ENCODE measurements at places on chromosomes 7 and 10. TPM values are rescaled to one million over a fixed set of nuclear protein-coding genes. Genes with fewer than 3 reads are reported as not detected.

GRCh38 chr7:42070068-42070467 lies 166.9 kb downstream of the GLI3 start:
- DNase-seq, result no peak

Gene SEMA4G
- total RNA-seq, result 1.6 TPM

GRCh38 chr10:100204370-100204769 lies 18.5 kb upstream of the ERLIN1 start:
- DNase-seq, result no peak

GRCh38 chr10:123559823-123560092 lies 106.4 kb upstream of the GPR26 start:
- no peak for DNase-seq

DNA sequence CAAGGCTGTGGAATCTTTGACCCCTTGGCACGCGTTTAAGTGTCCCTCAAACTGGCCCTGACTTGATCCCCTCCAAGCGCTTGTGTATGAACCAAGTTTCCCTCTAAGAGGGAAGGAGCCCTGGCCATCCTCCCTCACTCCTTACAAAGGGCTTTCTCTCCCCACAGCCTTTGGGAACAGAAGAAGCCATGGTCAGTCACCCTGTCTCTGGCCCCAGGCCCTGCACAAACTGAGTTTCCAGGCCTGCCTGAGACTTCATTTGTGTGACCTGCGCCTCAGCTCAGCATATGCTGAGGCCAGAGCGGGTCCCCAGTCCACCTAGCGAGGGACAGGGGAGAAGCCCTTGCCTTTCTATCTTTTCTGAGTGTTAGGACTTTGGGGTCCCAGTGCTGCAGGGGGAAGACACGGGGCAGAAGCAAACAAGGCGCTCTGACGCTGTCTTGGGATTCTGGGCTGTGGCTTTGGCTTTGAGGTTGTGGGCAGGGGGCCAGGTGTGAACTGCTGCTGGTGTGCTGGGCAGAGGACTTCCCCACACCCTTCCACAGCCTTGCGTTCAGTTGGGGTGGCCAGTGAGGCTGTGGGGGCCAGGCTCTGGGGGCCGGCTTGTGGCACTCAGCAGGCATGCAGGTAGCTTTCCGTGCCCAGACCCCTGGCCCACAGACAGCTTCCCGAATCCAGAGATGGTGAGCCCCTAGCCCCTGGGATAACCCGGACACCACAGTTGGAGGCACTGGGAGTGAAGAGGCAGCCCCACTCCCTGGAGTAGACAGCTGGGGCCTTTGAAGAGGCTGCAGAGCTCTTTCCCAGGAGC lies 1.5 kb downstream of the RET start:
- DNase-seq, result no peak

- DNase-seq, result no peak
Measured at GRCh38 chr10:113061054-113061430, 111.0 kb downstream of the TCF7L2 start.

DNA sequence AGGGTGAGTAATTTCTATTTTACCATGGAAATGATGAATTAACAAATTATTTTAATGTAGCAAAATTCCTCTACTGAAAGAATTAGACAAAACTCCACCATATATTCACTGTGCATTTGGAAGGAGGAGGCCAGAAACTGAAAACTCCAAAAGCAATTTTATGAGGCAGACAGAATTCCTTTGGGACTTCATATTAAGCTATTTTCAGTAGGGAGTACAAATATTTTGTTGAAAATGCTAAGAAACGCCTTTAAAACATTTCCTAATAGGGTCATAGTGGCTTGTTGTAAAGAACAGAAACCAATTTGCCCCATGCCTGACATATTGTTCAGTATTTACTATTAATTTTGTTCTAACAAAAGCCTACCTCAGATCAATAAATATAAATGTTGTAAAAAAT lies 117.8 kb downstream of the TES start:
- no peak for DNase-seq

GRCh38 chr10:78907551-78908211 lies 161.1 kb upstream of the ZMIZ1 start:
- no peak for DNase-seq

Gene MOGAT3
- total RNA-seq, result not detected

DNA sequence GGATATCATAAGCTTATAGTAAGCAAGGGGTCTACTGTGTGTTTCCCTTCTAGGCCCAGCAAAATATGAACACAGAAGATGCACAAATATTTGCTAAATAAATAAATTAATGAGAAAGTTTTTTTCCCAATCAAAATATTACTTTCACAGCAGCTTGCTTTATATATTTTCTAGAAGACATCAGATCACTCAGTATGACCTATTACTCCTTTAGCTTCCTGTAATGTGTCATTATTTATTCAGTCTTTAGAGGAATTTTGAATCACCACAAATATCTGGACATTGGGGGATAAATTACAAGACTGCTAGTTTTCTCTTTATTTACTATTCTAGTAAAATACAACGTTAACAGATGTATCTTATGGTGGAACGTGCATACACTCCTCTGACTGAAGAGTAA lies 765.8 kb upstream of the POM121L12 start:
- DNase-seq, result no peak

Data from activated T-helper 2 cell treated with anti-CD3 and anti-CD28 coated beads, Interferon-gamma antibody, Interleukin-2, Interleukin-4, amounts not matched to agents 10 μg/mL and 5 μg/mL and 100 μg/mL, durations not matched to agents 14 hours and 24 hours and 36 hours (primary cell).